ENCODE measurements at places on chromosomes 12 and 14.

GRCh38 chr14:100012478-100013327, 52.5 kb upstream of the EVL start:
- peak; percentile 42 for DNase-seq

DNA sequence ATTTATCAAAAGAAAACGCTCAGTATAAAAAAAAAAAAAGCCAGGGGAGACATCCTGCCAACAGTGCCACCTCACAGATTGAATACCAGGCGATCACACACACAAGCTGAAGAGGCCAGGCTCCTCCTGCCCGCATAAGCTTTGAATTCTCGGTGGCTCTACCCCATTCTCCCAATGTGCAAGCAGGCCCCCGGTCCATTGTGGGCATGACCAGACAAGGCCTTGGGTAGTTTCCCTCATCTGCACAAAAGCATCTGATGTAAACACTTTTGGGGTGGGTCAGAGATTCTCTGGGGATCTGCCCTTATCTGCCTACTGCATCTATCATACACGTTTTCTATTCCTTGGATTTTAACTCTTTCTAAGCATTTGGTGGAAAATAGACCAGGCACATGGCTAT, 16.2 kb downstream of the KLRF2 start:
- no peak for DNase-seq

DNA sequence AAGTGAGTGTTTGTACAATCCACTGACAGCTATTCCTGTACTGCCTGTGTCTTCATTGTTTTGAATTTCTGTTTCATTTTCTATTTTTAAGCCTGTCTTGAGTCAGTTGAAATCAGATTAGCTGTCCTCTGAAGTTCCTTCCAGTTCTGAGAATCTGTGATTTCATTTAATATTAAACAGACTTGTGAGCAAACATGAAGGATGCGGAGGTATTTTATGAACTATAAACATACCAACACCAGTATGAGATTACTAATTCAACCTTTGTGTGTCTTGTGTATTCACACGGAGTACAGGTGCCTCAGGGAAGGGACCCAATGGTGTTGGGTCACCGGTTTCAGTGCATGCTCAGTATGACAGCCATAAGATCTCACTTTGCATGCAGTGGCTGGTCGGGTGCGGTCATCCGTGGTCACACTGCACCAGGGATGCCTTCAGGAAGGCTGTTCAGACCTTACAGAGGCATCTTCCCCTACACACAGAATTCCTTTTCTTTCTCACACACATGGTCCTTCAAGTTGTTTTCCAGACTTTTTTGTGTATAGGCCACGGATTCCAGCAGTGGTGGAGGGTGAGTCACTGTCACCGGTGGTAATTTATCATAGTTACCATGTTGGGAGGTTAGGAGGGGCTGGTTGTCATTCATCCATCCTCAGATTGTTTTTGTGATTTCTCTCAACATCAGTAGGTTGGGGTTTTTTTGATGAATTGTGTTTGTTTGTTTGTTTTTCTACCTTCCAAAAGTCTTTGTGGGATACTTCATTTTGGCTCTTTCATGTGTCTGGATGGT, 103.0 kb upstream of the SFSWAP start:
- peak; percentile 23 for DNase-seq

DNA sequence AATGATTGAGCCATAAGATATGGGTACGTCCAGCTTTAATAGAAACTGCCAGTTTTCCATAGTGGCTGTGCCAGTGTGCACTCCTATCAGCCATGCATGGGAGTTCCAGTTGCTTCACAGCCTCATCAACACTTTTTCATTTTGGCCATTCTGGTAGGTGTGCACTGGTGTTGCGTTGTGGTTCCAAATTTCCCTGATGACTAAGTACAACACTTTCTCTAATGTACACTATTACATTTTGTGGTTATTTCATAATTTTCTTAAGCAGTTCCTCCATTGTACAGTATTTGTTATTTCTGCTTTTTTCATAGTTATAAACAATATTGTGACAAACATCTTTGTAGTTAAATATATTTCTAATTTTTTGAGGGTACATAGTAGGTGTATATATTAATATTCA, 21.5 kb upstream of the OAS1 start:
- no peak for DNase-seq

- DNase-seq = peak; percentile 7
Measured at GRCh38 chr14:83638748-83639504, 1891.0 kb upstream of the FLRT2 start.

DNA sequence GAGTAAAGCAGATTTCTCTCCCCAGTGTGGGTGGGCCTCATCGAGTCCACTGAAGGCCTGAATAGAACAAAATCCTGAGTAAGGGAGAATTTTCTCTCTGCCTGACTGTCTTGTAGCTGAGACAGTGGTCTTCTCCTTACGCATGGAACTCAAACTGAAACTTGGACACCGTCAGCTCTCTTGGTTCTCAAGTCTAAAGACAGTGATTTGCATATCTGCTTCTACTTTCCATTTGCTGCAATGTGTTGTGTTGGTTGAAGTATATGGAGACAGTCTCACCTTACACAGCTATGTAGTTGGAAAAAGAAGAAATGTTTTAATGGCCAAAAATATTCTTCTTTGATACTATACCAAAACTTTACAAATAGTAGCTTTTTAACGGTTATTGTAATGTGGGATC, 160.2 kb upstream of the LMNTD1 start:
- DNase-seq = no peak

DNA sequence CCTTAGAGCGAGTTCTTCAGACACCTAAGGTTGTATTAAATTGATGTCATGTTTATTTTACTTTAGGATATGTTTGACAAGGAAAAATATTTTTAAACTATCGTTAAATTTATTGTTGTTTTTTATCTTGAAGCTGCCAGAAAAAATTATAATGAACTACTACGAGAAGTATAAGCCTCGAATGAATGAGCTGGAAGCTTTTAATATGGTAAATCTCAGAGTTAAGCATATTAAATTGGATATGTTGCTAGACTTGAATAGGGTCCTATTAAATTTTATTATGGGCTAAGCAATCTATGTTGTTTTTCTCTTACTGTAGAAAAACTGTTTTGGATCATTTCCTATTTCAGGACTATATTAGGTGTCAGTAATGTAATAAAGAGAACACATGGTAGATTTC, 118.2 kb downstream of the METTL25 start:
- DNase-seq = no peak

DNA sequence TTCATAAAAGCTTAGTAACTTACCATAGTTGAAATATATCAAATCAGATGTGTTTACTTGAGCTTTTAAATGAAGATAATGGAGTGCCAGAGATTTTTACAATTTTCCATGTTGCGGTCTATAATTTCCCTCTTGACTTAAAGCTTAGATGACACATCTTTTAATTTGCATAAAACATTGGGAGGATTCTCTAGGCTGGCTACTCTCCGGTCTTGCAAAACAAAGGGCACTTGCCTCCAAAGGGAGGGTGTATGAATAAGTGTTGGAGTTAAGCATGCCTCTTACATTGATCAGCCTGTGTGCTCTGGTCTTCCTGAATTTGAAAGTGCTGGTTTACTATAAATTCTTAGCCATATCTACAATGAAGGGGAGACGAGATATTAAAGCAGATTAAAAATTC, 336.4 kb upstream of the NAV3 start:
- no peak for DNase-seq

DNA sequence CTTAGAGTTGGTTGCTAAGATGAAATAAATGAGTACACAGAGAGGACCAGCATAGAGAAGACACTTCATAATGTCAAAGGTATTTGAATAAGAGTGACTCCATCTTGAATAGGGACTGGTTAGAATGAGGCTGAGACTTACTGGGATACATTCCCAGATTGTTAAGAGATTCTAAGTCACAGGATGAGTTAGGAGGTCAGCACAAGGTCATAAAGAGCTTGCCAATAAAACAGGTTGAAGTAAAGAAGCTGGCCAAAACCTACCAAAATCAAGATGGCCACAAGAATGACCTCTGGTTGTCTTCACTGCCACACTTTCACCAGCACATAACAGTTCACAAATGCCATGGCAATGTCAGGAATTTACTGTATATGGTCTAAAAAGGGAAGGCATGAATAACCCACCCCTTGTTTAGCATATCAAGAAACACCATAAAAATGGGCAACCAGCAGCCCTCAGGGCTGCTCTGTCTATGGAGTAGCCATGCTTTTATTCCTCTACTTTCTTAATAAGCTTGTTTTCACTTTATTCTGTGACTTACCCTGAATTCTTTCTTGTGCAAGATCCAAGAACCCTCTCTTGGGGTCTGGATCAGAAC, 8.3 kb upstream of the SERPINA1 start:
- no peak for DNase-seq

DNA sequence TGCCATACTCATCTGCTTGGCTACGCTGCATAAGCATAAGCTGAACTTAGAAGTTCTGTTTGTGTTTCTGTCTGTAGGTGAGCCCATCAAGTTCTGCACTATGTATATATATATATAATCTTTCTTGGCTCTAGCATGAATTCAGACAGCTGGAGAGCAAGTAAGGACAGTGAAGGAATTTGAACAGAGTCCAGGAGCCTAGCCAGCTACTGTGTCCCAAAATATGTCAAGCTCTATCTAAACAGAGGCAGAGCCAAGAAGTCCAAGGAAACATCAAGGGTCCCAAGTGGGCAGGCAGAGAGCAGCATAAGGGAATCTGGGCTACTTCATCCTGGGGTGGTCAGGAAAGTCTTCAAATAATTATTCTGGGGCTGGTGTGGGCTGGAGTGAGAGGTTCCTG, 118.5 kb upstream of the NPAS3 start:
- DNase-seq = no peak

DNA sequence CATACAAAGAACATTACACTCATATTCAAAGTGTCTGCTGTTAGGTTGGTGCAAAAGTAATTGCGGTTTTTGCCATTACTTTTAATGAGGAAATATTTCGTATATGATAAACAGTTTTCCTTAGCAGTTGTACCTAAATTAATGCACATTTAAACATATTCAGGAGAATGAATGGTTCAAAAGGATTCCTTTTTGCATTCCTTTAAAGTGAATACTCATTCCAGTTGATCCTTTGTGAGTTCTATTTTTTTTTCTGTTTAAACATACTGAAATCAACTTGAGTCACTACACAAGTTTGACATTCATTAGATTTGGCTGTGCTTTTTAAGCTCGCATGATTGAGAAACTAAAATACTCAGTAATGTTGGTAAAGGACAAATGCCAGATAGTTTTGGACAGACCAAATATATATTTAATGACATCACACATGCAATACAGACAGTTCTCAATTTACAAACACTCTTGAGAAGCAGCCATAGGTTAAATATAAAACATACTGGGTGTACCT, 13.8 kb upstream of the SLC38A2 start:
- peak; percentile 75 for DNase-seq

DNA sequence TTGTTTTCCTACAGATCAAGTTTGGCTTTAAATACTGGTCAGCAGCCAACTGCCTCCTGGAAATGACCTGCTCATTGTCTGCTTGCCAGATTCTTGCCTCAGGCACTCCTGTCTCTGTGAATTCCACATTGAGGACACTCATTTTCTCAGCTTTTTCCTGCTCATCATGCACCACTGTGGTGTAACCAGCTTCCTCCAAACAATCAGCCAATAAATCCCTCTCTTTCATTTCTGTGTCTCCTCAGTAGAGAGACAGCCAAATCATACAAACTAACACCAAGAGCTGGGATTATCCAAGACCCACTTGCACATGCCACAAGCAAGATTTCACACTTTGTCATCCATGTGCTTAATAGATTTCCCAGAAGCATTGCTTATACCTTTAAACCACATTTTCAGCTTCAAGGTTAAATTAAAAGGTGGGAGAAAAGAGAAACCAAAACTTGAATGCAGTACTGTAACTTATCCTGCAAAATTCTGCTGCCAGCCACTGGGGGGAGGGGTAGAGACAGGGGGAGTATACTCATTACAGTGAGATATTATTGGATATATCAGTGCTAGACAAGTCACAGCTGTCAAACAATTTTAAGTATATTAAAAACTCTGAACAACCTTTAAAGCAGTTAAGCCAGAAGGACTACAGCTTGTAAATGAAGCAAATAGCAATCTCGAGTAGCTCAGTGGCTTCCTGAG, 105.0 kb downstream of the PPP2R5E start:
- DNase-seq = peak; percentile 93

DNA sequence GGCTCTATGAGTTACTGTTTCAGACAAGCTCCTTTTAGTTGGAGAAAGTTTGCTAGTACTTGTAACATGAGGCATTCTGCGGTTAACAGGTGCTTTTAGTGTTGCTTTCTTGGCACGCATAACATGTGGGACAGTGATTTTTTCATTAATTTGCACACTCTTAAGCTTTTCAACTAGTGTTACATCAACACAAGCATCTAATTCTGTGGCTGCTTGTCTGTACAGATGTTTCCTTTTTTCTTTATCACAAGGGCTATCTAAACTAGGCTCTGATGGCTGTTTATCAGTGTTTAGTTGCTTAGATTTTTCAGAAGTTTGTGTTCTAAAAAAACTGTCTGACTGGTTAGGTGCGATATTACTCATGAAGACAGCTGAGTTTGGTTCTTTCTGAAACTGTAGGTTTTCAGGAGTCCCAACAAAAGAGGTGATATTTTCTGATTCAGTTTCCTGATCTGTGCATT, 120.1 kb downstream of the RALGAPA1 start:
- no peak for DNase-seq

- no peak for DNase-seq
Measured at GRCh38 chr12:78455991-78456390, 408.6 kb upstream of the SYT1 start.

DNA sequence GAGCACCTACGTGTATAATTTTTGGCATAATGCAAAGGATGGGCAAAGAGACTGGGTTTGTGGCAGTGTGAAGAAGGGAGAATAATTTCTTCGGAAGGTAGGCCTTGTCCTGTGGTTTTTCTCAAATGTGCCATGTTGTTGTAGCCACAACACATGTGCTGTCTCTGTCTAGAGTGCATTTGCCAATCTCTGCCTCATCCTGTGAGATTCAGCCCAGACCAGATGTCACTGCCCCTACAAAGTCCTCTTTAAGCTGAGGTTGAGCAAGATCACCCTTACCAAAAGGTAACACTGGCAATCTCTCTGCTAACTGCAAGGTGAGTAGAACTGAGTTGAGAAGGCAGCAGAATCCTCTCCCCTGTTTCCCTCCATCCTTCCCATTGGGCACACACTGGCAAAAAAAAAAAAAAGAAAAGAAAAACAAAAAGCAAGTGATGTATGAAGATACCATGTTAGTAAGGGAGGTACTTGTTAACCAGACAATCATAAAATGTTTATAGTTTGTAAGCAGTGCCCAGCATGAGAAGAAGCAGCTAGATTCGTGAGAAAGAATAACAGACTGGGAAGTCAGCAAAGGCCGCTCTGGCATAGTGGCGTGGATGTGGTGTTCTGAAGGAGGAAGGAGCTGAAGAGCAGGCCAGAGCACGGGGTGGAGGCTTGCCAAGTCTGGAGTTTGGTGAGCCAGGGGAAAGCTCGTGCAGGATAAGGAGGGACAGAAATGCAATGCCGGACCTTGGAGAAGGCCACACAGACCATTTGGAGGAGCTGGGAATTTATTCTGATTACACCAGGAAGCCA, 18.9 kb downstream of the DYRK2 start:
- DNase-seq = peak; percentile 64

- DNase-seq = no peak
Measured at GRCh38 chr12:16281157-16281556, 3.7 kb upstream of the SLC15A5 start.

GRCh38 chr12:64560396-64561301, 49.6 kb upstream of the RASSF3 start:
- peak; percentile 91 for DNase-seq
